GM23248 (cell line): ENCODE measurements at places on chromosomes 6 and 20. TPM values are rescaled to one million over a fixed set of nuclear protein-coding genes. Genes with fewer than 3 reads are reported as not detected.

GRCh38 chr20:11838076-11838636 is 79.5 kb upstream of the BTBD3 start:
- H3K36me3 ChIP-seq, result no peaks in the 10 kb centered on the region
- H3K27me3 ChIP-seq, result peaks cover 4% of the 10 kb centered on the region; the same call in 1 of the 2 replicates
- H3K4me3 ChIP-seq, result no peak overlapping the region
- DNase-seq, result no peak
- H3K27ac ChIP-seq, result no peak overlapping the region
- H3K4me1 ChIP-seq, result no peaks in the 10 kb centered on the region

DNA sequence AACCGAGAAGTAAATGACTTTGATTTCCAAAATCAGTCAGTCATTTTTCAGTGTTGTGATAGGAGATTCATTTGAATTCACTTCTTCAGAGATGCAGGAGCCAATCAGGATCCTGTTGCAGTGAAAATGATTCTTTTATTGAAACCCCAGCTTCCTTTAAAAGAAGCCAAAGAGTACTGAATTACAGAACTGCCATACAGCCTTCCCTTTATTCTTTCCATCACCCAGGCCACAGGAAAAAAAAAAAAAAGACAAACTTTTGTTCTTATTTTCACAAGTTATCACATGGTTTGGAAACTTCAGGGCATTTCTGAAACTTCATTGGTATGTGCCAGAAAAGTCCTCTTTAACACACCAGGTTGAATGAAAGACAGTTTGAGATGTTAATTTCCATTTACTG is 1.8 kb upstream of the CARMIL1 start:
- no peak overlapping the region for H3K27ac ChIP-seq
- H3K27me3 ChIP-seq, result no peaks in the 10 kb centered on the region
- H3K4me1 ChIP-seq, result peaks cover 10% of the 10 kb centered on the region; the same call in 1 of the 2 replicates

DNA sequence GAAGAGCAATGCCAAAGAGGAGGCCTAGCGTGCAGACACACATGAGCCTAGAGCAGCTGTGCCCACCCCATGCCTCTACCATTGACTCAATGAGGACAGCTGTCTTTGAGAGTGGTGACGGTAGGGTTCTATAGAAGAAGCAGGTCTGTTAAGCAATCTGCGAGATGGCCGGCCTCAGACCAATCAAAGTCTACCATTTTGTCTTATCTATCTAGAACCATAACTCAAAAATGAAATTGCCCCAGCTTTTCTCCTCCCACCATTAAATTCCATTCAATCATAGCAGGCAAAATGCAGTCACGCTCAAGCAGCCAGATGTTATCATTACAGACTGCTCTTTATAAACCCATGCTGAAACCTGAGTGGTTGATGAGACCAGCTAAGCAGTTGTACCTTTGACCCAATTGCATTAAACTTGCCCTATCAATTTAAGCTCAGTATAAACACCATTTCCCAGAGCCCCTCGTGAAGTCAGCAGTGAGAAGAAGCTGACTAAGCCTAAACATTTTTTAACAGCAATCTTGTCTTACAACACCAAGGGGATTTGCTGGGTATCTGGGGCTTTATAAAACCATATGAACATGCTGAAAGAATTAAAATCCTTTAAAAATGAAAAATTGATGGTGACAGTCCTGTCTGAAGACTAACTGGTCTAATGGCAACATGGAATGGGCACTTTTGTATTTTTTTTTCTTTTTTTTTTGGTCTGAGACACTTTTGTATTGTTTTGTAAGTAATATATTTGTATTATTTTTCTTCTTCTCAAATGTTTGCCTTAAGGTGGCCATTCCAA is 57.5 kb downstream of the FOXC1 start:
- H3K27me3 ChIP-seq, result no peaks in the 10 kb centered on the region
- no peak overlapping the region for H3K27ac ChIP-seq
- no peak overlapping the region for H3K4me3 ChIP-seq
- H3K36me3 ChIP-seq, result no peaks in the 10 kb centered on the region
- H3K4me1 ChIP-seq, result 0 out of 2 replicates have a peak, but pooled peaks cover 7% of the 10 kb centered on the region

GRCh38 chr20:17443131-17443858 is 87.9 kb downstream of the BFSP1 start:
- no peaks in the 10 kb centered on the region for H3K36me3 ChIP-seq
- H3K27me3 ChIP-seq, result peaks cover 36% of the 10 kb centered on the region
- no peak for DNase-seq
- H3K4me1 ChIP-seq, result no peaks in the 10 kb centered on the region
- no peak overlapping the region for H3K4me3 ChIP-seq

- no peaks in the 10 kb centered on the region for H3K36me3 ChIP-seq
- DNase-seq, result peak; percentile 43
- H3K27ac ChIP-seq, result no peak overlapping the region
- H3K4me3 ChIP-seq, result no peak overlapping the region
- H3K27me3 ChIP-seq, result no peaks in the 10 kb centered on the region
Observed at GRCh38 chr6:34301408-34301807, 52.6 kb upstream of the SMIM29 start.

- no peaks in the 10 kb centered on the region for H3K27me3 ChIP-seq
- no peak for DNase-seq
- H3K4me3 ChIP-seq, result no peak overlapping the region
- H3K4me1 ChIP-seq, result no peaks in the 10 kb centered on the region
Observed at GRCh38 chr20:13061381-13061780, 52.6 kb downstream of the SPTLC3 start.

DNA sequence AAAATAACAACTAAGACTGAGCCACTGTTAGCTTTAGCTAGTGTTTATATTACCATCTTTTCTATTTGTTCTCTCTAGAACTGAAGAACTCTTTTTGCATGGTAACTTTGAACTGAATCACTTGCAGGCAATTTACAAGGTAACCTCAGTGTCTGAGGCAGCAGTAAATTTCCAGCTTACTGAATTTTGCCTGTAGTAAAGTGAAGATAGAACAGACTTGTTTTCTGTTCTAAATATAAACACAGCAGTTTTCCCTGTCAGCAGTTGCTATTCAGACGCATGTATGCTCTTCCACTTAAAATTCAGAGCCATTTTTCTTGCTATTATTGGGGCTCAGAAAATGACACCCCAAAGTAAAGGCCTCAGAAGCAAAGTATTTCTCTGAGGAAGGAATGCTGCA is 974.0 kb upstream of the GJE1 start:
- no peaks in the 10 kb centered on the region for H3K27me3 ChIP-seq
- no peak overlapping the region for H3K4me3 ChIP-seq
- DNase-seq, result no peak

DNA sequence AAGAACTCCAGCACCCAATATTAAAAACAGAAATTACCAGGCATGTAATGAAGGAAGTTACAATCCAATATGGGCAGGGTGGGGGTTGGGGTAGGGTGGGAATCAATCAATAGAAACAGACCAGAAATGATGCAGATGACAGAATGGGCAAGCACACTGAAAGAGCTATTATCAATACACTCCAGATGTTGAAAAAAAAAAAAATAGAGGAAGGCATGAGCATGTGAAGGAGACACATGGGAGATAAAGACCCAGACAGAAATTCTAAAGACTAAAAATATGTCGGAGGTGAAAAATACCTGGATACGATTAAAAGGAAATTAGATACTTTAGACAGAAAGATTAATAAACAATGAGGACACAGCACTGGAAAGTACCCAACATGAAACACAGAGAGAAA is 19.1 kb upstream of the ZC3H12D start:
- H3K27ac ChIP-seq, result no peak overlapping the region
- H3K4me3 ChIP-seq, result no peak overlapping the region
- H3K4me1 ChIP-seq, result 0 out of 2 replicates have a peak, but pooled peaks cover 1% of the 10 kb centered on the region

- no peak overlapping the region for H3K27ac ChIP-seq
- H3K4me3 ChIP-seq, result no peak overlapping the region
- no peaks in the 10 kb centered on the region for H3K27me3 ChIP-seq
Observed at GRCh38 chr6:102149191-102149590, 755.7 kb downstream of the GRIK2 start.

DNA sequence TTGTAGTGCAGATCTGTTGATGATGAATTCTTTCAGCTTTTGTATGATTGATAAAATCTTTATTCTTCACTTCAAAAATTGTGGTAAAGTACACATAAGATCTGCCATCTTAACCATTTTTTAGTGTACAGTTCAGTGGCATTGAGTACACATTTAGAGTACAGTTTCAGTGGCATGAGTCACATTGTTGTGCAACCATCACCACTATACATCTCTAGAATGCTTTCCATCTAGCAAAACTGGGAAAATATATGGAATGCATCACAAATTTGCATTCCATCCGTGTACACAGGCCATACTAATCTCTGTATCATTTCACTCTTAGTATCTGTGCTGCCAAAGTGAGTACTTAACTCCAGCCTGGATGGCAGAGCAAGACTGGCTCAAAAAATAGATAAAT is 28.7 kb downstream of the SIRPD start:
- peaks cover 11% of the 10 kb centered on the region; the same call in 1 of the 2 replicates for H3K4me1 ChIP-seq
- no peak overlapping the region for H3K4me3 ChIP-seq
- no peaks in the 10 kb centered on the region for H3K27me3 ChIP-seq
- no peak overlapping the region for H3K27ac ChIP-seq
- H3K36me3 ChIP-seq, result no peaks in the 10 kb centered on the region
- DNase-seq, result peak; percentile 48

- H3K4me3 ChIP-seq, result no peak overlapping the region
- no peaks in the 10 kb centered on the region for H3K27me3 ChIP-seq
- peak; percentile 27 for DNase-seq
- no peak overlapping the region for H3K27ac ChIP-seq
- H3K4me1 ChIP-seq, result no peaks in the 10 kb centered on the region
Observed at GRCh38 chr6:47741807-47742206, 40.0 kb upstream of the OPN5 start.

DNA sequence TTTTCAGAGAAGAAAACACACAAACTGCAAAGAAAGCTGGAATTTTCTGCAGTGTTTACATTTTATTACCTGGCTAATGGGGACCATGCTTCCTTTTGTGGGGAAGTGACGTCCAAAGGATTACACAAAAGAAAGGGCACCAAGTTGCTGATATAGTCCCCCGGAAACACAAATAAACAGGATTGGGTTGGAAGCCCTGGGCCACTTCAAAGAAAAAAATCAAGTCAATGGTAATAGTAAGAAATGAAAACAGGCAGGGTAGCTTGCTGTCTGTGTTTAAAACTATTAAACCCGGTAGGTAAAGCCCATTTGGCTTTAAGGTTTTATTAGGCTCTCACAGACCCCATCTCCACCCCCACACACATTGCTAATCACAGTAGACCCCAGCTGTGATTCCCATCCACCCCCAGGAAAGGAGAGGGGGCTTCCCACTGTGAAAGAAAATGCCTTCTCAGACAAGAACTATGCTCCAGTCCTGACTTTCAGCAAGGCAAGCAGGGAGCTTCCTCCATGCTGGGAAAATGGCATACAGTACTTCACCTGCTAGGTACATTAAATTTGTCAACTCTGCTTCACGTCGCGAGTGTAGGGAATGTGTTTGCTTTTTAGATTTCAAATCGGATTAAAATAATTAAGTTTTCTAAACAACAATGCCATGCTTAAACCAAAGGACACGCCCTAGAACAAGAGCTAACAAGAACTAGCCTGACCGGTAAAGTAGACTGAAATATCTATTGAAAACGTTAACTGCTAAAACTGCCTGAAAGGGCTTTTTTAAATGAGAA is 1.1 kb downstream of the PERP start:
- DNase-seq, result peak; percentile 28
- peaks cover 15% of the 10 kb centered on the region for H3K4me1 ChIP-seq
- H3K36me3 ChIP-seq, result no peaks in the 10 kb centered on the region
- H3K27me3 ChIP-seq, result 0 out of 2 replicates have a peak, but pooled peaks cover 4% of the 10 kb centered on the region

DNA sequence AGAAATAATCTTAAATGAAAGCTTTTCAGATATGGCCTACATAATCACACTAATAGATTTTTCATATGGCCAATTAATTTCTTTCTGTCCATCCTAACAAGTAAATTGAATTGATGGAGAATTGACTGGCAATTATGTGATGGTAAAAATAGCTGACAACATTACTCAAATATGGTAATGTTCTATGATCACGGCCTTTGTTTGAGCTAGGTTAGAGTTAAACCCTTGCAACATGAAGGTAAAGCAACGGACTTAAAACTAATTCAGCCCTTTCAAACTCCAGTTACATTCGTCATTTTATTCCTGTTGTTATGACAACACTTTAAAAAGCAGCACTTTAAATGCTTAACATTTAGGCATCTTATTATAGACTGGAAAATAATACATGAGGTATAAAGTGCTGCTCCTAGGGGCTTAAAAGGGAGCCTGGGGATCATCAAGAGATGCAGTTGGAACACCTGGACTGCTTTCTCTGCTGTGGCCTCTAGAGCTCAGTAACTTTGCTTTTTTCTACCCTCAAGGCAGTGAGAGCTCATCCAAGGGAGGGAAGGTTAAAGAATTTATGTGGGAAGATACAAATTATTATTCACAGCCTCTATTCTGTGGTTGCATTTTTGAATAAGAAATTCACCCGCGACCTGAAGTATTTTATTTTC is 46.9 kb downstream of the RIPOR2 start:
- no peak overlapping the region for H3K4me3 ChIP-seq
- no peak for DNase-seq
- peaks cover 1% of the 10 kb centered on the region; the same call in 1 of the 2 replicates for H3K4me1 ChIP-seq
- no peaks in the 10 kb centered on the region for H3K36me3 ChIP-seq

DNA sequence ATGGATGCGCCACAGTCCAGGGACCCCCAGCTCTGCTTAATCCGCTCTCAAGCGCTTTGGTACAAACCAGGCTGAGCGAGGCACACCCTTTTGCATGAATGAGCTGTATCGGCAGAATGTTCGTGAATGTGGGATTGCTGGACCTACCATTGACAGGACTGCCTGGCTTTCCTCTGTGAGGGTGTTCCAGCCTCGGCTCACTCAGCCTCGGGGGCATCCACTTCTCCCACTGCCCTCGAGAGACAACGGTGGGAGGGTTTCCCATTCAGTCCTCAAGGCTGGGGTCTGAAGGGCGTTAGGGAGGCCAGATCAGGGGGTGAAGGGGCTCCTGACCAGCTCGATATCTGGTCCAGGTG is 17.4 kb downstream of the MDFI start:
- DNase-seq, result no peak
- H3K4me3 ChIP-seq, result no peak overlapping the region
- peaks cover 19% of the 10 kb centered on the region for H3K27me3 ChIP-seq
- H3K27ac ChIP-seq, result no peak overlapping the region
- H3K36me3 ChIP-seq, result no peaks in the 10 kb centered on the region

DNA sequence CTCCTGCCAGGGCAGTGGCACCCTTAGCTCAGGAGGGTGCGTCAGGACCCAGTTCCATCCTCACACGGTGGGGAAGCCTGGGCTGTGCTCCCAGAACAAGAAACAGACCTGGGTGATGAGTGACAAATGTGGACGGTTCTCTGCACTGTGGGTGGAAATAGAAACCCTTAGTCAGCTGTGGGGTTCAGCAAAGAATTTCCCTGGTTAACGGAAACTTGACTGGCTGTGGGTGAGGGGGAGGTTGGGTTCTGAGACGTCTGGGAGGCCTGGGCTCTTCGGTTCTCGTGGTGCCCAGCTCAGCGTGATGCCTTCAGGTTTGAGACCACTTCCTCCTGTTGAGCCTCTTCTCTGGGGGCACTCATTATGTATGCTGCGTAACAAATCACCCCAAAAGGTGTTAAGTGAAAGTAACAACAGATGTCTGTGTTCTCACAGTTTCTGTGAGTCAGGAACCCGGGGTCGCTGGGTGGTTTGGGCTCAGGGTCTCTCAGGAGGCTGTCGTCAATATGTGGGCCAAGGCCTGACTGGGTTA is 53.1 kb upstream of the FAM83D start:
- no peak overlapping the region for H3K27ac ChIP-seq
- no peak for DNase-seq
- peaks cover 13% of the 10 kb centered on the region for H3K27me3 ChIP-seq
- no peaks in the 10 kb centered on the region for H3K36me3 ChIP-seq
- H3K4me1 ChIP-seq, result no peaks in the 10 kb centered on the region
- no peak overlapping the region for H3K4me3 ChIP-seq

The HSP90AB1 gene
- 686 and 732 TPM in 2 replicates for total RNA-seq

The NTSR1 gene
- not detected in 2 replicates for total RNA-seq

The MMP24 gene
- total RNA-seq, result 7.1 and 8.5 TPM in 2 replicates

The PTGIS gene
- 178 and 192 TPM in 2 replicates for total RNA-seq

The NT5E gene
- 264 and 293 TPM in 2 replicates for total RNA-seq

The FKBP1C gene
- 0.11 and 0.13 TPM in 2 replicates for total RNA-seq

The FOXP4 gene
- total RNA-seq, result 3.9 and 5.4 TPM in 2 replicates

The MED23 gene
- total RNA-seq, result 35.7 and 39.3 TPM in 2 replicates
